ENCODE measurements at places on chromosomes 13 and 19.

DNA sequence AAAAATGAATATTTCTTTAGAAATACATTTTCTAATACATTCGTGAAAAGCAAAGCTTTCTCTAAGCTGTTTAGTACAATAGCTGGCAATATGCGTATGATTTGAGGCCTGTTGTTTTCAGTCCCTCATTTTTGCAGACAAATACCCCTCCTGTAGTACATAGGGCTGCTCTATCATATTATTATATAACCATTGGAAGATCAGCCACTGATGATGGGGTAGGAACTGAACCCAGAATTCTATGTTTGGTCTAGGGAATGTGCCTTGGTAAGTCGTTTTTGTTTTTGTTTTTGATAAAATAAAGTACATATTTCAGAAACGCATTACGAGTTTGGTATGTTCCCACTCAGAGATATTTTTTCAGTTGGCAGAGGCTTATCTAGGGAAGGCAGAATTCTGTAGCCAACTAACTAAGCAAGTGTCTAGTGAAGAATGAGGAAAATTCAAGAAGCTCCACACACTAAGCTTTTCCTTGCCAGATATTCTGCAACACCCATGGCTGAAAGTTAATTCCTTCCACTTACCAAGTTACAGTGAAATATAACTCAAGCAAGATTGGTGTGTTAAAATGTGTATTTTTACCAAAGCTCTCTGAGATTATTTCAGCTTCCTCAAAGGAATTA, 656.9 kb upstream of the MIR17HG start:
- DNase-seq = peak; percentile 15

GRCh38 chr13:113774177-113775107, 15.4 kb downstream of the TMEM255B start:
- DNase-seq = peak; percentile 19

- DNase-seq = no peak
These were observed 12.3 kb upstream of the ISYNA1 start for GRCh38 chr19:18450021-18450930.

GRCh38 chr13:88622362-88622973, 951.3 kb downstream of the SLITRK5 start:
- no peak for DNase-seq

GRCh38 chr19:12163826-12164225, 930 bp downstream of the ZNF136 start:
- peak; percentile 56 for DNase-seq

DNA sequence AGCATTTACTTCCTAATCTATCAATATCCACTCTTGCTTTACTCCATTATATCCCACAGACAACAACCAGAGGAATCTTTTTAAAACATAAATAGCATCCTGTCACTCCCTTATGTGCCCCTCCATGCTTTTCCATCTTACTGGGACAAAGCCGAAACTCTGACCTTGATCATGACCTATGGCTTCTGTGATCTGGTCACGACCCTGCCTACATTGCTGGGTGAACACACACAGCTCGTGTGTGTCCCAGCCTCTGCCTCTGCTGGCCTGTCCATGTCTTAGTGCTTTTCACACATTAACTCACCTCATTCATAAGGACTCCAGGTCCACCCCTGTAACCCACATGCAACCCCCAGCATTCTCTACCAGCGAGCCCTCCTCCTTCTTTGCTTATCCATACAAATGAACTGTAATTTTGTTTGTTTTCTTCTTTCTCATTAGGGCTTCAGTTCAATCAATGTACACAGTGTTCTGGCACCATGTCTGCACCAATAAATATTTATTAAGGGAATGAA, 95.9 kb upstream of the RAP2A start:
- DNase-seq = no peak

DNA sequence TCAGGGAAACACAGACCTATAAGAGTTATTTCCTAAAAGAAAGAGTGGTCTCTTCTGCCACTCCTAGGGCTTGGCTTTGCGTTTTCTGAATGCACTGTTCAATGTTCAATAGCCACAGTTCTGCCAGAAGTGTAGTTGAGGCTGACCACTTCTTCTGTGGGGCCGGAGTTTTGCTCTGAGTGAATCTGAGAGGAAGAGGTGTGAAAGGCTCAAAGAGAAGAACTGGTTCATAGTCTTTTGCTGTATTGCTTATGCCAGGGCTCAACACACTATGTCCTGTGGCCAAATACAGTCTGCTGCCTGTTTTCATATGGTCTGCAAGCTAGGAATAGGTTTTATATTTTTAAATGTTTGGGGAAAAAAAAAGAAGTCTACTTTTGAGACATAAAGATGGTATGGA, 128.2 kb downstream of the STOML3 start:
- no peak for DNase-seq

GRCh38 chr19:51398096-51398704, 7.8 kb upstream of the C19orf84 start:
- DNase-seq = peak; percentile 18

GRCh38 chr19:13121551-13122274, 3.6 kb downstream of the NACC1 start:
- no peak for DNase-seq

- no peak for DNase-seq
These were observed 95.1 kb downstream of the SLC7A1 start for GRCh38 chr13:29500386-29500785.

DNA sequence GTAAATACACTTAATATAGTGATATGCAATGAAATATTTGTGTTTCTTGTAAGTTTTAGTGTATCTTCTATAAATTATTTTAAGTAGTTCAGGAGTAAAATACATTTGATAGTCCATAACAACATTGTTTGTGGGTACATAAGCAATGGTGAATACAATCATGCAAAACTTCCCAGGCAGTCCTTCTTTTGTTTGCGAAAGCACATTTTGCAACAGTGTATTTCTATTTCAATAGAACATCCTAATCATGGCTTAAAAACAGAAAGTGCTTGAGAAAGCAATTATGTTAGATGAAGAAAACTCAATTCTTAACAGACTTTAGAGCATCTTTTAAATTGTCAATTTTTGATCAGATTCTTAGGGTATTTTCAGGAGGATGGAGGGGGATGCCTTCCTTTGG, 155.6 kb downstream of the POSTN start:
- DNase-seq = no peak

DNA sequence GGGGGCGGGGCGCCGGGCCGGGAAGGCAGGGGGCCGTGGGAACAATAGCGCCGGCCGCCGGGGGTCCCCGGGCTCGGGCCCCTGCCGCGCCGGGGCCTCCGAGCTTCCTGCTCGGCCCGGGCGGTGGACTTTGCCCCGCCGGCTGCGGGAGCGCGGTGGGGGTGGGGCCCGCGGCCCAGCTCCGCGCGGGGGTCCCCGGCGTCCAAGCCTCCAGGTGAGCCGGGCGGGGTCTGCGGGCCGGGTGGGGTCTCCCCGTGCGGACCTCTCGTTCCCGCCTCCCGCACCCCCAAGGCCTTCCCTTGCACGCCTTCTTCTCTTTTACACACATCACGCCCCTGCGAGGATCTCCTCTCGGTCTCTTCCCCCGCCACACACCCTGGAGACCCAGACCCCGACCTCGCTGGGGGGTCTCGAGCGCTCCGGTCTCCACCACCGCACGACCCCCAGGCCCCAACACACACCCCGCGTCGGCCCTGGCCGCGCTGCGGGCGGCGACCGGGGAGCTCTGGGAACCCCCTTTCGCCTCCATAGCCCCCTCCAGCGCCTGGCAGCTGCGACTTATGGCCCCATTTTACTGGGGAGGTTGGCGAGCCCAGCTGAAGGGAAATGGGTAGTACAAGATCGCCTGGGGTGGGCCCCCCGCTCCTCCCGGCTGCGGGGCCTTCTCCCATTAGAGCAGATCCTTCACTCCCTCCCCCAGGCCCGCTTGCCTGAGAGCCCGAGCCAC, 711 bp downstream of the CAMSAP3 start:
- no peak for DNase-seq

GRCh38 chr19:41565379-41565720, 10.6 kb upstream of the CEACAM21 start:
- no peak for DNase-seq

DNA sequence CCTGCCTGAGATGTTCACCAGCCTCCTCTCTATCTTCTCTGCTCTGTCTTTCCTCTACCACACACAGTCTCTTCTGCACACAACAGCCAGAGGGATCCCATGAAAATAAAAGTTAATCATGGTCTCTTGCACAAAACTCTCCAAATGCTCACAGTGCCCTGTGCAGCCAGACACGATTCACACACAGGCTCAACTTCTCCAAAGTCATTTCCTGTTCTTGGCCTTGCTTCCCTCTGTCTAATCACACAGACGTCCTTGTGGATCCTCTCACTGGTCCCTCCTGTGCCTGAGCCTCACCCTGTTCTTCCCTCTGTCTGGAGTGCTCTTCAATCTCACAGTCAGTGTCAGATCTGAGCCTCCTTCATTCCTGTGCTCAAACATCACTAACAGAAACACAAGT, 7.8 kb downstream of the SIGLEC12 start:
- no peak for DNase-seq

DNA sequence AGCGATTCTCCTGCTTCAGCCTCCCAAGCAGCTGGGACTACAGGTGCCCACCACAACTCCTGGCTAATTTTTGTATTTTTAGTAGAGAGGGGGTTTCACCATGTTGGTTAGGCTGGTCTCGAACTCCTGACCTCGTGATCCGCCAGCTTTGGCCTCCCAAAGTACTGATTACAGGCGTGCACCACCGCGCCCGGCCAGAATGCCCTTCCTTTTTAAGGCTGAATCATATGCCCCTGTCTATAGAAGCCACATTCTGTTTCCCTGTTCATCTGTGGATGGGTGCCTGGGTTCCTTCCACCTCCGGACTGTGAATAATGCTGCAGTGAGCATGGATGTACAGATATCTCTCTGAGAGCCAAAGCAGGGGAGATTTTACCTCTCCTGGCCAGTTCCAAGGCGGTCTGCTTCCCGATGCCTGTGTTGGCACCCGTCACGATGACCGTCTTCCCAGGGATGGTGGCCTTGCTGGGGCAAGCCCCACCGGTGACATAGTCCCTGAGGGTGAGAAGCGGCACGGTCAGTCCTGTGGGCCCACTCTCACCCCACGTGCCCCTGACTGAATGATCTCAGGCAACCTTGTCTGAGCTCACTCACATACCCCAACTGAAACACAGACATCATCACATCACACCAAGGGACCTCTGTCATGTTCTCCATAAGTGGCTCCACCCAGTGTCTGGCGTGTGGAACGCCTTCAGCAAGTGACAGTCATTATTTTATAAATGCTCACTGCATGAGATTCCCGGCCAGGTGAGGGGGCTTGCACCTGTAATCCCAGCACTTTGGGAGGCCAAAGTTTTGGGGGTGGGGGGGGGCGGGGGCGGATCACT, 4.0 kb downstream of the RDH13 start:
- no peak for DNase-seq

DNA sequence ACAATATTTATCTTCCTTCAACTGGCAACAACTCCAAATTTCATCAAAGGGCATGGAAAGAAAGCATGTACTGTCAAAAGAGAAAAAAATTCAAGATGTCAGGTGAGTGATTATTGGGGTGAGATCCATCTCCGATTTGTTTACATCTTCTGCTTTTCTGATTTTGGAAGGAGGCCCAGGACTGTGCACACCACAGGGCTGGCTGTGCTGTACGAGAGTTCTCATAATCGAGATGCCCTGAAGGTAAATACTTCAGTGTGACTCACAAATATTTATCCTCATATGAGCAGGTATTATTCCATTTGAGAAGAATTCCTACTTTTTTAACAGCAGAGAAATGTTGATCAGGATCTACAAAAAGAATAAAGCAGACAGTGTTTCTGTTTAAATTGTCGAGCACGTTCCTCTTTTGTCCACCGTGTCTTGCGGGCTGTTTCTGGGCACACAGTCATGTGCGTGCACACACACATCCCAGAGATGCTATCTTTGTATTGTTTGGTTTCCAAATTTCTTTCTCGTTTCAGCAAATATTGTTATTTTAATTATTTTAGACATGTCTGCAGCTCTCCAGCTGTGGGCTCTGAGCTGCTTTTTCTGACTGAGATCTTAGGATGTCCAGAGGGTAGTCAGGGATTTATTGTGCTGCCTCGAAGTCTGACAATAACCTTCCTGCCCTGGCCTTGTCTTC, 103.8 kb downstream of the KL start:
- peak; percentile 39 for DNase-seq

GRCh38 chr13:79874396-79875360, 393.7 kb downstream of the NDFIP2 start:
- DNase-seq = peak; percentile 48

GRCh38 chr13:93361703-93362102, 135.1 kb downstream of the GPC6 start:
- DNase-seq = peak; percentile 21

DNA sequence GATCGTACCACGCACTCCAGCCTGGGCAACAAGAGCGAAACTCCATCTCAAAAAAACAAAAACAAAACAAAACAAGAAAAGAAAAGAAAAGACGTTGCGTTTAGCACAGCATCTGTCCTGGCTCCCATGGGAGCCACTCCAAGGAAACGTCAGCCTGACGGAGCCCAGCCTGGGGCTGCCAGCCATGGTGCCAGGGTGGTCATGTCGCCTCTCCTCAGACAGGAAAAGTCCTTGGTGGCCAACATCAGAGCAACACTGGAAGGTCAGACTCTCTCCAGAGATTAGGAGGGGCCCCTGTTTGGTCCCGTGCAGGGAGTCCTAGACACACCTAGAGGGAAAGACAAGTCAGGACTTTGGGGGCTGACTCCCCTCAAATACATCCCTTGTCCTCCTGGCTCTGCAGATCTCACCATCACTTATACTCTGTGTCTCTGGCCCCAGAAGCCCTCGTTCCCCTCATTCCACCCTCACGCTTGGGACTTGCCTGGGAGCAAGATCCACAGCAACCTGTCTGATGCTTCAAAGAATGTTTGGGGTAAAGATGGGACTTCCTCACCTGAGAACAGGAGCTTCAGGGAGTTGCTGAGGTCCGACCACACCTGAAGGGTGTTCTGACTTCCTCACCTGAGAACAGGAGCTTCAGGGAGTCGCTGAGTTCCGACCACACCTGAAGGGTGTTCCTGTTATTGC, 9.3 kb downstream of the LILRA4 start:
- DNase-seq = no peak

DNA sequence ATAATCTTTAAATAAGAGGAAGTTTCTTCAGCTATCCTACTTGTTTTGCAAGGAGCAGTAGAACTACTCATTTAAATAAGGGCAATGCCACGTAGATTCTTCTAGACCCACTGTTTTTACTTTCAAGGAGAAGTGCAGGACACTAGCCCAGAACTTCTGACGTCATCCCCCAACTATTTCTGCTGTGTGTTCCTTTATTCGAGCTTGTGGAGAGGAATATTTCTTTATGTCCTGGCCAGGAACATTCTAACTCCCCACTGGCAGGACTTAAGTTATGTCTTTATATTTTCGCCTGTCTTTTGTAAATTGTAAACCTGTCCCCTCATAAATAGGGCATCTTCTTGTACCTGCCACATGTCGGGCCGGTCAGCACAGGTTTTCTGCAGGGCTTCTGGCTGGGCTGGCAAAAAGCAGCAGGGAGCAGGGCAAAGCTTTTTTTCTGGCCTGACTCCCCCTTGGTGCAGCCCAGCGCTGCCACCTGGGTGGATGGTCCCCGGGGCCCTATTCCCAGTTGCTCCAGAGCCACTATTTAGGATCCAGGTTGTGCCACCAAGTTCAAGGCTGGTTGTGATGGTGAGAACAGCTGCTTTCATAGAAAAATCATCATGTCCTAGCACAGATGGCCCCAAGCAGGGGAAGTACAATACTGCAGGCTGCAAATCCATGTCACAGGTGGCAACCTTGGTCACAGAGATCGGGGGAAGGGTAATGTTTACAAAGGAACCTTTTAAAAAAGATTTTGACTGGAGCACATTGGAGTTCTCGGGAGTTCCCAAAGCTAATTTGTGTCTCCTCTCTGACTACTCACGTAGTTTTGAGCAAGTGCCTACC, 1.8 kb downstream of the MBNL2 start:
- DNase-seq = peak; percentile 96

- DNase-seq = no peak
These were observed 122.4 kb downstream of the AKAP11 start for GRCh38 chr13:42394361-42394708.

- no peak for DNase-seq
These were observed 7.7 kb upstream of the CEACAM7 start for GRCh38 chr19:41695745-41696144.

All from IMR-90 (cell line).